ENCODE measurements at places on chromosomes 2 and 18.

- DNase-seq: no peak
Observed at GRCh38 chr2:10035633-10036032, 7.7 kb upstream of the KLF11 start.

DNA sequence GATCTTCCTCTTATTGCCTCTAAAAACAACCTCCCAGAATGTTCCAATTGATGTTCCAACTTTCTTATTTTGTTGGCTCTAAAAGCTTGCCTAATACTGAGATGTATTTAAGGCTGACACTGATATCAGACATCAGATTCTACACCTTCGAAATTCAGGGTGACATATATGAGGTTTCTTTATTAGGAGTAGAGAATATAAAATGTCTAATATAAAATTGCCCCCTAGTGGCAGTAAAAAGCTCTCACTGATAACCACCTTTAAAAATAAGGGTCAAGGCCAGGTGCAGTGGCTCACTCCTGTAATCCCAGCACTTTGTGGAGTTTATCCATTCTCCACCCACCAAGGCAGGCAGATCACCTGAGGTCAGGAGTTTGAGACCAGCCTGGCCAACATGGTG is 789.7 kb upstream of the SLC39A10 start:
- DNase-seq: no peak

- DNase-seq: no peak
Observed at GRCh38 chr2:178829981-178830380, 22.8 kb upstream of the TTN start.

GRCh38 chr18:49752095-49752457 is 61.3 kb downstream of the ACAA2 start:
- DNase-seq: no peak

- DNase-seq: no peak
Observed at GRCh38 chr2:89767572-89768435, 1076.3 kb downstream of the RPIA start.

DNA sequence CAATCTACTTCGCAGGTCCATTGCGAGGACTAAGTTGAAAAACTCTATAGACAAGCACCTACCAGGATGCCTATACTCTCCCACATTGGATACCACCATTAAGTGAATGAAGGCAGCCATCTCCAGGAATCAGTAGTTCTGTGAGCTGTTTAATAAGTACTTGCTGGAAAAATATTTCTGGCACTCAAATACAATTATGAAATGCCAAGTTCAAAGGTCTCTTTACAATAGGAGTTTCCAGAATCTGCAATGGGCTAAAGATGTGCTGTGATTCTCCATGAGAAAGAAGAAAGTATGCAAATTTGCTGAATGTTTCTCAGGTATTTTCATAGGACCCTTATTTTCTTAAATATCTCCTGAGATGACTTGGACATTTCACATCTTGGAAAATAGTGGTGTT is 103.0 kb downstream of the AP1S3 start:
- DNase-seq: no peak

DNA sequence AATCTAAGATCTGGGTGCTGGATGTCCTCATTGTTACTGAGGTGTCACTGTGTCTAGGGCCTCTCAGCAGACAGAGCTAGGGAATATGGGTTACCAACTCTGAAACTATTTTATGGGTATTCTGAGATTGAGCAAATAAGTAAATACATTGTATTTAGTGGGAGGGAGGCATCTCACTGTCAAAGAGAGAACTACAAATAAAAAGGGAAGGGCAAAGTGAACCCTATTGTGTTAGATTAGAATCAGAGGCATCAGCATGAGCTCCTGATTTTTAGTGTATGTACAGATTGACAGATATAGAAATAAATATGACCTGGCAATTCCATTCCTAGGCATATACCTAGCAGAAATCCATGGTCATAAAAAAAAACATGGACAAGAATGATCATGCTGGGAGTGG is 33.9 kb upstream of the RAB6C start:
- DNase-seq: no peak

DNA sequence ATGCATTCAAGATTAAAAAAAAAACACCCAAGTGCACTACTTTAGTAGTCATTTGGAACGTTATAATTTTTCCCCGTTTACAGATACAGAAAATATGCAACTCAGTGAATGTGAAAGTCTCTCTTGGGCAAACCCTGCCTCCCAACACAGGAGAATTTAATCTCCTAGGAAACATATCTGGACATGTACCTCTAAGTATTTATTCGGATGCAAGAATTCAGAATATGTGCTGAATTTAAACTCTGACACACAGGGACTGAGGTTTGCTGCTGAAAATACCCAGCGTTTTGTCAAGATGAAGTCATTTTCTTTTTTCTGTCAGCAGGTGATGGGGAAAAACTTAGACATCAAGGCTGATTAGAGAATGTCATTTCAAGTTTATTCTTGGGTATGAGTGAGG is 105.4 kb downstream of the ACKR3 start:
- DNase-seq: no peak

DNA sequence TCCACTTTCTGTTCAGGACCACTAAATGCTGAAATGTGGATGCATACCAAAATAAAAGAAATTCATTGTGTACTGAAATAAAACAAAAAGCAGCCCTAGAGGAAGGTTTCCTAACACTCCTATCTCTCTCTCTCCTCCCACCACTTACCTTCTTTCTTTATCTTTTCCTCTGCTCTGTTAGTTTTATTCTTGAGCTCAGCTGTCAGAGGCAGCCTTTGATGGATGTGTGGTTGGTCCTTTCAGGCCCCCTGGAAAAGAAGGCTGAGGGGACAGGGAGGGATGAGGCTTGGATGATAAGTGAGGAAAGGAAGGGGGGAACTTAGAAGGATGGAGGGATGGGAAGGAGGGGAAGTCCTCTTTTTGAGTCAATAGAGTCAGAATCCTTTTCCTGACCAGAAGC is 47.6 kb downstream of the DHRS9 start:
- DNase-seq: no peak

GRCh38 chr2:229169751-229170150 is 101.3 kb downstream of the PID1 start:
- no peak for DNase-seq

DNA sequence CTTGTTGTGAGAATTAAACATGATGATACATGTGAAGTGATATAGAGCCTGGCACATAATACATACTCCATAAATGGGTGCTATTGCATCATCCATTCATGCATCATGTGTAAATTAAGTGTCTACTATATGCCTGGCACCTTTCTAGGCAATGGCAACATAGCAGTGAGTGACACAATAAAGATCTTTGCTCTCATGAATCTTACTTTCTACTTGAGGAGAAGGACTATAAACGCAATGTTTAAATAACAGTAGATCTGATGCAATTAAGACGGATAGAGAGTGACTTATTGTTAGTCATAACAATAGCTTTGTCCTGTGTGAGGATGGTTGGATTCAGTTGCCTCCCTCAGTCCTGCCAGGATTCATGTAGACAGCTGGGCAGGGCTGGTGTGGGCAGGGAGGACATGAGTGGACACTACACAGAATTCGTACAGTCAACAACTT is 88.4 kb upstream of the NPAS2 start:
- DNase-seq: no peak

GRCh38 chr2:188693111-188693510 is 281.1 kb upstream of the COL3A1 start:
- no peak for DNase-seq

DNA sequence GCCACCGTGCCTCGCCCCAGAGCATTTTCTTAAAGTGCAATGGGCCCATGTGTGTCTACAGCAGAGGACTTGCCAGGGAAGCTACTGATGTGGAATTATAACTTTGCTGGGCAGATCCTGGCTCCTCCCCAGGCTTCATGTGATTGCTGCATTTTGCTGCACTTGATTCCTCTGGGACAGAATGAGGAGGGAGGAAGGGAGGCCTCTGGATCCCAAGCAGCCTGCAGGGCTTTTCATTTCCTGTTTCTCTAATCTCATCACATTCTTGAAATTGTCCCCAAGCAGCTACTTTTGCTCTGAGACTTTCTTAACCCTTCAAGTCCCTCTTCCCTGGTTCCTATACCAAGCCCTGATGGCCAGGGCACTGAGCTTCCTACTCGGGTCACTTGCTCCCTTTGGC is 134.4 kb upstream of the SEC11C start:
- no peak for DNase-seq

GRCh38 chr18:70089858-70090257 is 115.6 kb downstream of the RTTN start:
- DNase-seq: no peak

GRCh38 chr18:80004600-80005342 is 16.4 kb upstream of the TXNL4A start:
- no peak for DNase-seq

DNA sequence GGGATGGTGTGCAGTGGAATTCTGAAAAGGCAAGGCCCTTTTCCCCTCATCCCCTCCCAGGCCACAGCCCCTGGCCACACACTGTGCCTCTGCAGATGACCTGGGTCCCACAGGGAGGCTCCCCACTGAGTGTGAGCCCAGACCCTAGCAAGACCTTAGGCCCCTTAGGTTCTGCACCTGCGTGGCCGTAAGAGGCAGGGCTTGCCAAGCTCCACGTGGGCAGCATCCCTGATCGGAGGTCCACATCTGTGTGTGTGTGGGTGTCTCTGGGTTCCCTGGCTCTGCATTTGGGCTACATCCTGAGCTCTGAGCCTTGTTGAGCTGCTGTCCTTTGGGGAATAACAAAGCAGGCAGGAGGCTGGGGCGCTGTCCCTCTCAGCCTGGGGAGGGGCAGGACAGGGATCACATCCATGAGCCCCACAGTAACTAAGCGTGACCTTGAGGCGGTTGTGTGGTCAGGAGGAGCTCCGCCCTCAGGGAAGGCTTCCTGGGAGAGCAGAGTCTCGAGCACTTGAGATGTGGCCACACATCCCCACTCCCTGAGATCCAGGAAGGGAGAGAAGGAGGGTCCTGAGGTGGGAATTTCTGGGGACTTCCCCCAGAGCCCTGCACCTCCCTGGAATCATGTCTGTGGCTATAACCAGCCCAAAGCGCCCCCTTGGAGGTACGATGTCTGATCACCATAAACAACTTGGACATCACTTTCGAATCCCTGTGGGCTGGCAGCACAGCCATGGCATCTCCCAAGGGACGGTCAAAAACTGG is 84.8 kb downstream of the STPG4 start:
- no peak for DNase-seq

GRCh38 chr2:205586626-205587025 is 95.7 kb upstream of the NRP2 start:
- DNase-seq: no peak

- no peak for DNase-seq
Observed at GRCh38 chr2:86815611-86816010, 24.9 kb upstream of the CD8A start.

DNA sequence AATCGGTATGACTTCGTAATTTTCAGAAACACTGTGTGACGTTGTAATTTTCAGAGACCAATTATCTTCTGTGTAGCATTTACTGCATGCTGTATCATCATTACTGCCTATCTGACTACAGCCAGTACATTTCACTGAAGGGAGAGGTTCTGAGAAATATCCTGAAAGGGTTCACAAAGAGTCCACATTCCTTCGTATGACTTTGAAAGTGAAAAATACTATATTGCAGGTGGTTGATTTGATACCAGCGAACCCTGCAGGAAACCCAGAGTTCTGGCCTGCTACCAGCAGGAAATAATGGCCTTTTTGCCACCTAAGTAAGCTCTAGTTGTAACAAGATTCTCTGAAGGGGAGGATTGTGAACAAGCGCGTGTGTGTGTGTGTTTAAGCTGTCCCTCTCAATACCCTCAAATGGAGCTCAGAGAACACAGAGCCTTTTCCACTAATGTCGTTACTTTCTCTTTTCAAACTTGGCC is 155.5 kb downstream of the ARHGAP28 start:
- no peak for DNase-seq

GRCh38 chr2:72041638-72042111 is 106.0 kb downstream of the CYP26B1 start:
- DNase-seq: no peak

- no peak for DNase-seq
Observed at GRCh38 chr2:182941919-182942318, 75.5 kb upstream of the FRZB start.

DNA sequence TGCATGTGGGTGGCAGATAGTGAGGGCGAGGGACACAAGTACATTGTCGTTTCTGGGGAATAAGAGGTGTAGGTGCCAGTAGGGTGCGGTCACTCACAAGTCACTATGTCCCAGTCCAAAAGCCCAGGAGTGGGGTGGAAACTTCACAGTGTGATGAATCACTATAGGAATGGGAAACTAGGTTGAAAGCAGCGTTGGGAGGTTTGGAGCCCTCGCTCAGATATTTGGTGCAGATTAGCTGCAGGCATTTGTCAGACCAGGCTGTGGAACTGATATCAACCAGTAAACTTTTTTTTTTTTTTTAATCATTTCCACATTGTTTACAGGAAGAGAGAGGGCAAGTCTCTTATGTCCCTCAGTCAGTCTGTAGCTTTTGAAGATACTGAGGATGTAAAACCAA is 121.8 kb downstream of the CERS6 start:
- DNase-seq: no peak

GRCh38 chr2:33655626-33656320 is 56.7 kb upstream of the FAM98A start:
- no peak for DNase-seq

DNA sequence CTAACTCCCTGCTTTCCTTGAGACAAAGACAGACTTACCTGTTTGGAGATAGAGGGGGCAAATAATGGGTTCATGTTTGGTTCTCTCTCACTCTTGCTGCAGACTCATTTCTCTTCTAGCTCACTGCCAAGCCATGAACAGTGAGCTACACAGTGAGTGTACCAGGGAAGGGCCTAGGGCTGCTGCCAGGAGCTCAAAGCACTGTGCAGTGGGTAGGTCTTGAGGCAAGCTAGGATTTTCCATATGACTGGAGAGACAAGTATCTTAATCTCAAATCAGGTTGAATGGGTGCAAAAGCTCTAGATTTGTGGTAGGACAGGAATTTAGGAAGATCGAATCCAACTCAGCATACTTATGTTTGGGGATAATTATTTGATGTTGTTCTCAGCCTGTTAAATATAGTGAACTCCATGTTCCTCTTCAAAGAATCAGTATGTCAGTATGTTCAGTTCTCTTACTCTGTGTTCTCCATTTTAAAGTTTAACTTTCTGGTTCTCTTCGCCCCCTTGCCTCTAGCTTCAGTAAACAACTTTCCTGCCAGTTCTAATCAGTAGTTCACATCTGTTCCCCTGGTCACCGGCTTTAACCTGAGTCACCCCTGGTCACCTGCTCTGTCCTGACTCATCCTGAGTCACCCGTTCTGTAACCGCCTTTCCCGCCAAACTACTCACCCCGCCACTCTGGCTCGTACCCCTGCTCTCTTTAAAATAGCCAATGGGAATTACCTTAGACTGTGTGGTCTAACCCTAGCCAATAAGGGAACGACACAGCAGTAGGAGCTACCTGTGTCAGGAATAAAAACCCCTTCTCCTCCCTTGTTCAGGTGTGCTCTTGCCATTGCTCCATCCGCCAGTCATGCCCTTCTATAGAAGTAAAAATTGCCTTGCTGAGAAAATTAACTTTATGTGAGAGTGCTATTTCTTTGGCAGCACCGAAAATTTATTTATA is 21.9 kb downstream of the SLC25A52 start:
- DNase-seq: no peak

- DNase-seq: no peak
Observed at GRCh38 chr2:75646090-75646582, 447 bp upstream of the MRPL19 start.
